ENCODE measurements at places on chromosomes 3 and 15.

GRCh38 chr3:105304487-105304886 lies 62.2 kb upstream of the ALCAM start:
- no peak for DNase-seq

- no peak for DNase-seq
Measured at GRCh38 chr3:144466540-144466939, 494.9 kb downstream of the DIPK2A start.

DNA sequence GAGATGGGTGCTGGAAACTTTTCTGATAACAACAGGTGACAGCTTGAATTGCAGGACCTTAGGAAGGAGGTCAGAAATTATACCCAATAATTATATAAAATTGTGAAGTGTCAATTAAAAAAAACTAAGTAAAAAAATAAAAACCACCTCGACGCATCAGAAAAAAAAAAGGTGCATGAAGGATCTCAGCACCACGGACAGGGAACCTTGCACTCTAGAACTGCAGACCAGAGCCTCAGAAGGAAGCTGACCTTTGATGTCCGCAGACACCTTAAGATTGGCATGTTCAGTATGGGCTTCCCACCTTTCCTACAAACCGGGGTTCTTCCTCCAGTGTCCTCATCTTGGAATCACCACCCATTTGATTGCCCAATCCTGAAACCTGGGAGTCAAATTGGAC lies 60.9 kb downstream of the SCN10A start:
- no peak for DNase-seq

DNA sequence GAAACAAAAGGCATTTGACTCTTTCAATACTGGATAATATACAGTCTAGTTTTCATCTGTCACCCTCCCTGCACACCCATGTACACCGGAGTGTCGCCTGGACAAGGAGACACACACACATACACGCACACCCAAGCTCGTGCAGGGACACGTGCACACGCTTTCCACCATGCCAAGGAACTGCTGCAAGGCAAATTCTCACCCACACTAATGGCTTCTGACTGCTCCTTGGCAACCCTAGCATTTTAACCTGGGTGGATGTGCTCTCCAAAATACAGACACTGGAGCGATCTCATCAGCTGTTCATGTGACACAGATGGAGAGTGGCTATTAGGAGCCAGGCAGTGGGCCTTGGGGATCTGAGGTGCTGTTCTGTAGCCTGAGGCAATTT lies 61.6 kb downstream of the MEIS2 start:
- no peak for DNase-seq

DNA sequence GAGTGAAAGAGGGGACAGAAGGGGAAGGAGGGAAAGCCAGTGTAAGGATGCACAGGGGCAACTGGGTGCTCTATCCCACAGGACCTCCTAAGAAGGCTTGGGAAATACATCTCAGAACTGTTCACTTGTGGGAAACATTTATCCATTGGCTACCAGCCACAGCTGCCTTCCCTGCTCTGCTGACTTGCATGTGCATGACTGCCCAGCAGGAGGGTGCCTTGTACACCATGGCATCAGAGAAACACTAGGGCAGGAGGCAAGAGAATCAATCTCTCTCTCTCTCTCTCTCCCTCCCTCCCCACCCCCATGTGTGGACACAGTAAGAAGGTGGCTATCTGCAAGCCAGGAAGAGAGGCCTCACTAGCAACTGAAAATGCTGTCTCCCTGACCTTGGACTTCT lies 62.9 kb upstream of the ZBTB38 start:
- DNase-seq = no peak

Measured in KG1 (cell line).